ENCODE measurements at places on chromosomes 4 and X.

GRCh38 chrX:100494646-100495370, 84.7 kb upstream of the PCDH19 start:
- no peak for DNase-seq

GRCh38 chr4:6548201-6548881, 26.6 kb upstream of the MAN2B2 start:
- DNase-seq, result no peak

- DNase-seq, result no peak
Observed at GRCh38 chr4:68962868-68963267, 11.3 kb upstream of the UGT2A3 start.

GRCh38 chrX:120797188-120797851, 78.3 kb downstream of the CT47B1 start:
- DNase-seq, result no peak

DNA sequence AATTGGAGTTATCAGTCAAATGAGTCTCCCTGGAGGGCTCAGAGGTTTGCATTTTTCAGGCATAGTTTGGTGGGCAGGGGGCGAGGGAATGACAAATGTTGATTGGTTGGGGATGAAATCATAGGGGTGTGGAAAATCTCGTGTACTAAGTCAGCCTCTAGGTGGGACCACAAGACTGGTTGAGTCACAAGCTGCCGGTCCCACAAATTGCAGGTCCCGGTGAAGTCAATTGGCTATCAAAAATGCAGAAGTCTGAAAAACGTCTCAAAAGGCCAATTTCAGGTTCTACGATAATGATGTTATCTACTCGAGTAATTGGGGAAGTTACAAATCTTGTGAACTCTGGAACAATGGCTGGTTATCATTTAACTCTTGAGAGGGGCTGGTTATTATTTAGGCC, 98.8 kb upstream of the DHX15 start:
- no peak for DNase-seq

DNA sequence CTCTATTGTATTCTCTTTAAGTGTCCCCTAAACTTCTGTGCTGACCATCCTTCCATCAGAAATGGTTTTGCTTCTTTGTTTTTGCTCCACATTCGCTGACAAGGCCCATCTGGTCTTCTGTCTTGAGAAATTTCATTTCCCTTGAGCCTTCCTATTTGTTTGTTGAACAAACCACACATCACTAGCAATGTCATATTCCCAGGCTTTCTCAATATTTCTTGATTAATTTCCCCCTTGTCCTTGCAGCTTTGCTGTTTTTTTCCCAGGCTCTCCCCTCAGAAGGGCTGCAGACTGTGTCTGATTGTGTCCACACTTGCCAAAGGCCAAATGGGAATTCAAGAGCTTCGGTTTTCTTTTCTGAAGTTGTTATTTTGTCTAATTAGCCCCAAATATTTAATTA, 158.9 kb downstream of the MID1IP1 start:
- DNase-seq, result no peak

DNA sequence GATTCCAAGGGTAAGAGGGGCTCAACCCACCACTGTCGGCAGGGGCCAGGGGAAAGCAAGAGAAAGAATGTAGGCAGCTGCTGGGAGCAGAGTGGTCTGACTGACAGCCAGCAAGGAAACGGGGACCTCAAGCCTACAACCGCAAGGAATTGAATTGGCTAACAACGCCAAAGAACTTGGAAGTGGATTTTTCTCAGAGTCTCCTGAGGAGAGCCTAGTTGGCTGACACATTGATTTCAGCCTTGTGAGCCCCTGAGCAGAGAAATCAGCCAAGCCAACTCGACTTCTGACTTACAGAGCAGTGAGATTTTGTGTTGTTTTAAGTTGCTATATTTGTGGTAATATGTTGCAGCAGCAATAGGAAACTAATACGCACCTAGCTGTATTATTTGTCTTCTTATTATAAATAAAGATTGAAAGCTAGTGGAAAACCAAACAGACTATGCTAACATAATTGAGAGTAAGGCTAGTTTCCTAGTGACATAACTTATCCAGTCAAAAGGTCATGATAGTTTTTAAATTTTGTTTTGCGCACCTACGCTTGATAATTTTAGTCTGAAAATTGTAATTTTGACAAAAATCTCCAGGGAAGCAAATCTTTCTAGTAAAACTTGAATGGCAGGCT, 145.8 kb upstream of the HCCS start:
- DNase-seq, result no peak

DNA sequence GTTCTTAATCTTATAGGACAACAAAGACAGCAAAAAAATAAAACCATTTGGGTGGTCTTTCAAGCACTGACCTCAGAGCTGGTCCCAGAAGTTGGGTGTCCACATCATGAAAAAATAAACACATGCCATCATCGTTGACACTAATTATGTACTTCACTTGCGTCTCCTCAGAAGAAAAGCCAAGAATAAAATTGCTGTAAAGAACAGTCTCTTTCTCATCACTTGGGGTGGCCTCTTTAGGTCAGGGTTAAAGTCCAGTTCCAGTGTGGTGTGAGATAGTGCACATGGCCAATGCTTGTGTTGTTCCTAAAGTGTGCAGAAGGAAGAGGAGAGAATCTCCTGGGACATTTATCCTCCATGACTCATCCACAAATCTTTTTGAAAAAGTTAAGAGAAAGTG, 49.5 kb upstream of the IBSP start:
- no peak for DNase-seq
